Smooth muscle cell of bladder (primary cell): ENCODE measurements at places on chromosomes 5 and 9. TPM values are rescaled to one million over a fixed set of nuclear protein-coding genes. Genes with fewer than 3 reads are reported as not detected.

SH3RF2 gene
- total RNA-seq: under 0.01 and 0.28 TPM in 2 replicates

ZNF883 gene
- 1.2 and 1.8 TPM in 2 replicates for total RNA-seq

C5orf52 gene
- not detected in 2 replicates for total RNA-seq

GAPT gene
- total RNA-seq: not detected in 2 replicates

PCDHA8 gene
- under 0.01 and 0.09 TPM in 2 replicates for total RNA-seq

CER1 gene
- not detected in 2 replicates for total RNA-seq

F12 gene
- total RNA-seq: 0.18 and 0.28 TPM in 2 replicates

FCHO2 gene
- total RNA-seq: 10.7 and 11.0 TPM in 2 replicates

ABO gene
- total RNA-seq: not detected in 2 replicates

SPAAR gene
- total RNA-seq: 0.18 TPM in 1 of 2 replicates, not detected in the other

ACOT12 gene
- 0.74 and 2.1 TPM in 2 replicates for total RNA-seq

EGFLAM gene
- total RNA-seq: 2.7 and 4.7 TPM in 2 replicates

SPINK1 gene
- not detected in 2 replicates for total RNA-seq

PCDHB15 gene
- total RNA-seq: 0.46 and 0.71 TPM in 2 replicates

CARTPT gene
- not detected in 2 replicates for total RNA-seq

GRXCR2 gene
- total RNA-seq: not detected in 2 replicates

SPINK7 gene
- not detected in 2 replicates for total RNA-seq

CDX1 gene
- under 0.01 and 0.09 TPM in 2 replicates for total RNA-seq

LIFR gene
- 41.3 and 49.4 TPM in 2 replicates for total RNA-seq

COL15A1 gene
- 164 and 267 TPM in 2 replicates for total RNA-seq

FABP6 gene
- total RNA-seq: not detected in 2 replicates

ESM1 gene
- total RNA-seq: 0.57 and 3.3 TPM in 2 replicates

MARCHF6 gene
- 46.5 and 60.2 TPM in 2 replicates for total RNA-seq

GTF3C4 gene
- total RNA-seq: 7.7 and 8.8 TPM in 2 replicates

RFESD gene
- total RNA-seq: 1.7 and 3.2 TPM in 2 replicates

SLC34A1 gene
- total RNA-seq: not detected in 2 replicates

IL4 gene
- total RNA-seq: not detected in 2 replicates

KIF2A gene
- total RNA-seq: 37.7 and 42.1 TPM in 2 replicates

FAXDC2 gene
- 5.1 and 6.0 TPM in 2 replicates for total RNA-seq

SLC6A7 gene
- total RNA-seq: not detected in 2 replicates

ADGRD2 gene
- not detected in 2 replicates for total RNA-seq
